Aorta (tissue), 5 donors: ENCODE measurements at places on chromosomes 2 and 18. TPM values are rescaled to one million over a fixed set of nuclear protein-coding genes. Genes with fewer than 3 reads are reported as not detected.

DNA sequence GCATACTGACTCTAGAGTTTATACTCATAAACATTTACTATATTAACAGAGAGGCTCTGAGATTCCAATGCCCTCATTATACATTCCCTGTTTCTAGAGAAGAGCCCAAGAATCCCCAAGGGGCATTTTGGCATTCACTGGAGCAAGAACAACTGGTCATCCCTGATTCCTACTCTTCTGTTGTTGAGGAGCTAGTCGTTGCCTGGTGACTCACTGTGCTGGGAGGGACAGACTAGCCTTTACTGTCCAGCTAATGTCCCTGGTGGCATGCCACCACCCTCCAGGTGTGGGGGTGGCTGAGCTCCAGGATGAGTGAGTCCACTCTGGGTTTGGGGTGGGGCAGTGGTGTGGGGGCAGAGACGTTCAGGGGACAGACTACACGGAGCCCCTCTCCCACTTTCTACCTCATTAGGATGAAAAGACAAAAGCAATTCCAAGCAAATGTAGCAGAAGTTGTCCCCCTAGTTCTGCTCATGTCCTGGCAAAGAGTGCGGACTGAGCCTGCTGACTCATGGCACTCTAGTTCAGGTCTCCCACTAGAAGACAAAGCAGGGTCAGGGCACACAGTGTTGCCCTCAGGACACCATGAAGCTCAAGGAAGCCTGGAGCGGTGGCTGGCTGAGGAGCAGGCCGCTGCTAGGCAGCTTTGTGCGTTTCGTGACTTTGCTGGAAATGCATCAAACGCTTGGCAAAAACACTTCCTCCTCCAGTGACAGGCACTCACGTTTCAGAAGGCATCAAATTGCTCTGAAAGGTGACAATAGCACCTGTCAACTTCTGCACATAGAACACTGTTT, 49.4 kb downstream of the RHOB start:
- no peak overlapping the region for H3K27ac ChIP-seq
- H3K36me3 ChIP-seq = no peaks in the 10 kb centered on the region
- H3K27me3 ChIP-seq = no peaks in the 10 kb centered on the region
- no peak overlapping the region for H3K4me3 ChIP-seq

DNA sequence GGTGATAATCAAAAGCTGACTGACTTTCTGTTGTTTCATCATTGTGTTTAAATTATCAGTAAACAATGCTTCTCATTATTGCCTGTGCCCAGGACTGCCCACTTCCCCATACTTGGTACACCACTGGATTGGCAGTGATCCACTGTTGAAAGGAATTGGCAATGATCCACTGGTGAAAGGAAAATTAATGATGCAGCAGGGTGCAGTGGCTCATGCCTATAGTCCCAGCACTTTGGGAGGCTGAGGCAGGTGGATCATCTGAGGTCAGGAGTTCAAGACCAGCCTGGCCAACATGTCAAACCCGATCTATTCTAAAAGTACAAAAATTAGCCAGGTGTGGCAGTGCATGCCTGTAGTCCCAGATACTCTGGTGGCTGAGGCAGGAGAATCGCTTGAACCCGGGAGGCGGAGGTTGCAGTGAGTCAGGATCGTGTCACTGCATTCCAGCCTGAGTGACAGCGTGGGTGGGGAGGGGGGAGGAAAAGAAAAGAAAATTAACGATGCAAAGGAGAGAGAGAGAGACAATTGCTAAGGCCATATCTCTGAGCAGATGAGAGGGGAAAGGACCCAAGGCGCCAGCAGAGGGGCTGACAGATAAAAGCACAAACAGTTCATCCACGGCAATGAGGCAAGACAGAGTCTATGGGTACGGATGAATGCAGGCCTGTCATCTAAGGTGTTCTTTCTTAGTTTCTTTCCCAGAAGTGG, 10.2 kb upstream of the GTF2A1L start:
- no peaks in the 10 kb centered on the region for H3K4me1 ChIP-seq
- no peaks in the 10 kb centered on the region for H3K27me3 ChIP-seq
- H3K36me3 ChIP-seq = no peaks in the 10 kb centered on the region

GRCh38 chr2:134217924-134218323, 35.9 kb upstream of the MGAT5 start:
- H3K4me3 ChIP-seq = no peak overlapping the region
- peaks cover 7% of the 10 kb centered on the region for H3K4me1 ChIP-seq
- no peaks in the 10 kb centered on the region for H3K36me3 ChIP-seq
- no peaks in the 10 kb centered on the region for H3K27me3 ChIP-seq
- no peak for DNase-seq

Gene ANKRD36C
- 4.4 TPM for polyA plus RNA-seq

GRCh38 chr2:42087857-42088195, 40.0 kb downstream of the PKDCC start:
- DNase-seq = no peak
- H3K27me3 ChIP-seq = no peaks in the 10 kb centered on the region
- H3K36me3 ChIP-seq = no peaks in the 10 kb centered on the region
- no peak overlapping the region for H3K27ac ChIP-seq

Gene CPLX4
- not detected for polyA plus RNA-seq

DNA sequence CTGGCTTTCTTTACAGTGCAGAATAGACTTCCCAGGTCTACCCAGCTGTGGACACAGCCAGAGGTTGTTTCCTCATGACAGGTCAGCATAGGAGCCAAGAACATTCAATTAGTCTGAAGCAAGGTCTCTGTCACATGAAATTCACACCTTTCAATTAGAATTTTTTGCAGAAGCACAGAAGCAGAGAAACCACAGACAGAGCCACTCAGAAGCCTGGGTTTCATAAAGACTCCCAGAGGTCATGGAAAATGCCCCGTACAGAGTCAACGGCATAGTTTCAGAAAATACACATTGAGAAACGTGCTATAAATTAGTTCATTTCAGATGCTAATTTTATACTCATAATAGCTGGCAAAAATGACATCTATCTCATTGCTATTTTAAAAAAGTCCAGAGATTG, 87.0 kb upstream of the TMEM200C start:
- H3K36me3 ChIP-seq = no peaks in the 10 kb centered on the region
- no peak for DNase-seq
- H3K27ac ChIP-seq = no peak overlapping the region
- no peak overlapping the region for H3K4me3 ChIP-seq
- no peaks in the 10 kb centered on the region for H3K4me1 ChIP-seq
- no peaks in the 10 kb centered on the region for H3K27me3 ChIP-seq

DNA sequence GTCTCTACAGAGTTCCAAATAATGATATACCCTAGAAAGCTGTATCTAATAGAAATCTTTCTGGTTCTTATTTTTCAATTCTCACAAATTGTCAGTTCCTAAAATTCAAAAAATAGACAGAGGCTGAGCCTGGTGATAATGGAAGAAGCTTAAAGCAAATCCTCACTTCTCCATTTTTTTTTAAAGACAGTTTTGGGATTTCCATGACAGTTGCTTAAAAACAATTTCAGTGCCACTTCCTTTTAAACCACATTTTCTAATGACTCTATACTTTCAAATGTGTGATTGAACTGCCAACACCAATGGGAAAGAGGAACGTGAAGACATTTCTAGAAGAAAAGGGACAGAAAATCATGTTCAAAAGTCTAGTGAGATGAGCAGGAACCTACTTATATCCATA, 4.0 kb downstream of the GKN2 start:
- H3K36me3 ChIP-seq = no peaks in the 10 kb centered on the region
- no peak overlapping the region for H3K4me3 ChIP-seq
- no peak overlapping the region for H3K27ac ChIP-seq
- no peak for DNase-seq
- no peaks in the 10 kb centered on the region for H3K4me1 ChIP-seq
- H3K27me3 ChIP-seq = no peaks in the 10 kb centered on the region

DNA sequence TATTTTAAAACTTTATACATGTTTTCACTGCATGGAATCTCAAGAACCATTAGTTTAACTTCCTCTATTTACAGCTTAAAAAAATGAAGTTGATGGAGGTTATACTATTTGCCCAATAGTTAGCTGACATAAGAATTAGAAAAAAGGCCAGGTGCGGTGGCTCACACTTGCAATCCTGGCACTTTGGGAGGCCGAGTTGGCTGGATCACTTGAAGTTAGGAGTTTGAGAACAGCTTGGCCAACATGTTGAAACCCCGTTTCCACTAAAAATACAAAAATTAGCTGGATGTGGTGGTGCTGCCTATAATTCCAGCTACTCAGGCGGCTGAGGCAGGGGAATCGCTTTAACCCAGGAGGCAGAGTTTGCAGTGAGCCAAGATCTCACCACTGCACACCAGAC, 125.1 kb upstream of the CDH19 start:
- H3K27me3 ChIP-seq = no peaks in the 10 kb centered on the region
- H3K4me3 ChIP-seq = no peak overlapping the region
- no peak for DNase-seq
- H3K27ac ChIP-seq = no peak overlapping the region

Gene GALNT14
- polyA plus RNA-seq = 0.74 TPM

Gene OSR1
- polyA plus RNA-seq = 13.1 TPM

DNA sequence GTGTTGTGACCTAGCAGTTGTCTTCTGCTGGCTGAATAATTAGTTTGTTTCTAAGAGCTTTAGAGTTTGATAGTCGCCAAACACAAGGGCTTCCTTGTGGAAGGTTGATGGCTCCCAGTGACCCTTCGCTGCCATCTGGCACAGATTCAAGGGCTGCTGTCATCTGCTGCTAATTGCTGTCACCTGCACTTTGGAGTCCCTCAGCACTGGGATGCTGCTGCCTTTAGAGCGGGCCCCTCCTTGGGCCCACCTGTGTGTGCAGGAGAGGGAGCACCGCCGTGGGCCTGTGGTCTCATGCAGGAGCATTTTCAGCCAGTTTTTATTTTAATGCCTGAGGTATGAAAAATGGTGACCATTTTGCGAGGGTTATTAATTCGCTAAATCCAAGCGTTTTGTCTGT, 154.0 kb upstream of the NFATC1 start:
- H3K27ac ChIP-seq = no peak overlapping the region
- DNase-seq = no peak
- H3K4me1 ChIP-seq = no peaks in the 10 kb centered on the region
- no peaks in the 10 kb centered on the region for H3K36me3 ChIP-seq
- H3K27me3 ChIP-seq = no peaks in the 10 kb centered on the region
- H3K4me3 ChIP-seq = no peak overlapping the region

DNA sequence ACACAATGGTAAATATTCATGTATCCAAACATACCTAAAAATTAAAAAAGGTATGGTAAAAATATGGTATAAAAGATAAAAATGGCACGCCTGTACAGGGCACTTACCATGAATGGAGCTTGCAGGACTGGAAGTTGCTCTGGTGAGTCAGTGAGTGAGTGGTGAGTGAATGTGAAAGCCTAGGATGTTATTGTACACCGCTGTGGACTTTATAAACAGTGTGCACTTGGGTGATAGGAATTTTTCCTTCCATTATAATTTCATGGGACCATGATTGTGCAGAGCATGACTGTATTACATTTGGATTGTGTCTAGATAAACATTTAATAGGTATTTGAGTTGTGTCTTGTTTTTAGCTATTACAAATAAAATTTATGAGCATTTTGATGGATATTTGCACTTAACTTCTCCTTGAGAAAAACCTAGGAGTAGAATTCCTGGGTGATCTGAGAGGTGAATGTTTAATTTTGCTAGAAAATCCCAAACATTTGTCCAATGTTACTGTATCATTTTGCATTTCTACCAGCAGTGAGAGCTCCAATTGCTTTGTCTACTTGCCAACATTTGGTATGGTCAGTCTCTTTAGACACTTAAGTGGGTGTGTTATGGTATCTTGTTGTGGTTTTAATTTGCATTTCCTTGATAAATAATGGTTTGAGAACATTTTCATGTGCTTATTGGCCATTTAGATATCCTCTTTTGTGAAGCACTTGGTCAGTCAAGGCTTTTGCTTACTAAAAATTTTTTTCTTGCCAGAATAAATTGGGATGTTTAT, 81.7 kb downstream of the BCL2L11 start:
- no peaks in the 10 kb centered on the region for H3K4me1 ChIP-seq
- H3K36me3 ChIP-seq = no peaks in the 10 kb centered on the region
- H3K27ac ChIP-seq = no peak overlapping the region
- no peak overlapping the region for H3K4me3 ChIP-seq
- DNase-seq = no peak

- no peak for DNase-seq
- H3K4me3 ChIP-seq = no peak overlapping the region
- no peaks in the 10 kb centered on the region for H3K36me3 ChIP-seq
- no peaks in the 10 kb centered on the region for H3K27me3 ChIP-seq
- H3K4me1 ChIP-seq = no peaks in the 10 kb centered on the region
These were observed 42.5 kb downstream of the KIAA2012 start for GRCh38 chr2:202115479-202115971.

DNA sequence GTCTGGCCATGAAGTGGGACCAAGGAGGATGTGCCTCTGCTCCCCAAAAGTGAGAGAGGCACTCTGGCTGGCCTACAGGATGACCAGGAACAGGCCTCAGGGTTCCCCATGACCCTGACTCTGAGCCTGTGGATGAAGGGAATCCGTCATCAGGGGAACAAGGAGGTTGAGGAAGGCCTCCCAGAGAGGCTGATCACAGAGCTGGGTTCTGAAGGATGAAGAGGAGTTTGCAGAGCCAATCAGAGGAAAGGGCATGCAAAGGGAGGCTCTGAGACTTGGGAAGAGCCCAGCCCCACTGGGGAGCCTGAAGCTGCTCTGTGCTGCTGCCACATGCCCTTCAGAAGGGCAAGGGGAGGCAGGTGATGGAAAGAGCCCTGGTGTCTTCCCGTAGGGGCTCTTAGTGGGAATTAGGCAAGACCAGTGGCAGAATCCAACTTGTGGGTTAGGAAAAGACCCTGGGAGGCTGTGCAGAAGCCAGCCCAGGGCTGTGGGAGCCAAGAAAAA, 141.3 kb upstream of the ID2 start:
- DNase-seq = peak; percentile 62
- H3K27me3 ChIP-seq = no peaks in the 10 kb centered on the region
- no peak overlapping the region for H3K27ac ChIP-seq
- H3K36me3 ChIP-seq = no peaks in the 10 kb centered on the region
- H3K4me1 ChIP-seq = no peaks in the 10 kb centered on the region

GRCh38 chr2:164146441-164146840, 410.6 kb upstream of the FIGN start:
- no peaks in the 10 kb centered on the region for H3K27me3 ChIP-seq
- H3K4me1 ChIP-seq = no peaks in the 10 kb centered on the region
- H3K36me3 ChIP-seq = no peaks in the 10 kb centered on the region
- no peak for DNase-seq
- H3K4me3 ChIP-seq = no peak overlapping the region

DNA sequence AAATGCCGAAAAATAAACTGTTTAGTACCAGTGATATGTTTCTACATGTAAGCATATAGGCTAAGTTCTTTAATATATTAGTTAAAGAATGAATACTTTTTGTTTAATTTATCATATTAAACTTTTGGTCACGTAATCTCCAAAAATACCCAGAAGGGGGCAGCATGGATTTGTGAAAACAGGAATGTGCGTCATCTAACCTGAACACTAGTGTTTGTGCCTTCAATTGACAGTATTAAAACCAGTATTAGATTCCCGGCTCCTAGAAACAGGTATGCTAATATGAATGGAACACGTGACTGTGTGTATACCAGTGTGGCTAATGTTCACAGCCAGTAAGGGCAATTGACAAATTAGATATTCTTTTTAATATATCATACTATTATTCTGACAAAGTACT, 51.8 kb downstream of the WDR7 start:
- H3K4me1 ChIP-seq = no peaks in the 10 kb centered on the region
- no peaks in the 10 kb centered on the region for H3K36me3 ChIP-seq
- no peaks in the 10 kb centered on the region for H3K27me3 ChIP-seq
- no peak overlapping the region for H3K27ac ChIP-seq
